ENCODE measurements at places on chromosomes 16 and 17.
A peak's percentile ranks its signal among the peaks of the same experiment; 100 is the strongest.

DNA sequence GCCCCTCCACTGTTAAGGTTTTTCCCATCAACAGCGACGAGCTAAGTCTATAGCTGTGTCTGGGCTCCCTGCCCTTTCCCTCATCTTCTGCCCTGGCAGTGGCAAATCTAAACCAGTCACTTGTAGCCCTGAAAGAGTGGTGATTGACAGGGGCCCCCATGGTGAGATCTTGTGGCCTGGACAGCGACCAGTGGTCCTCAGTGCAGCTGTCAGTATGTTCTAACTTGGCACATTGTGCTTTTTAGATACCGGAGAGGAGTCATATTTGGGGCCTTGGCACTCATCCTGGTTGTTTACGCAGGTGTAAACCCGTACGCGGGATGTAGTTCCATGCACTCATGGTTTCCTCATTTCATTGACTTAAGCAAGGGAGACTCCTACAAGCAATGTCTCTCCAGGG lies 57.5 kb upstream of the ARHGAP44 start:
- no peak for DNase-seq

- no peak for DNase-seq
These were observed 233.1 kb upstream of the AXIN2 start for GRCh38 chr17:65794572-65794971.

GRCh38 chr17:8002721-8003593 lies 542 bp downstream of the GUCY2D start:
- no peak for DNase-seq

- DNase-seq = no peak
These were observed 50.0 kb downstream of the CBFA2T3 start for GRCh38 chr16:88927010-88927409.

DNA sequence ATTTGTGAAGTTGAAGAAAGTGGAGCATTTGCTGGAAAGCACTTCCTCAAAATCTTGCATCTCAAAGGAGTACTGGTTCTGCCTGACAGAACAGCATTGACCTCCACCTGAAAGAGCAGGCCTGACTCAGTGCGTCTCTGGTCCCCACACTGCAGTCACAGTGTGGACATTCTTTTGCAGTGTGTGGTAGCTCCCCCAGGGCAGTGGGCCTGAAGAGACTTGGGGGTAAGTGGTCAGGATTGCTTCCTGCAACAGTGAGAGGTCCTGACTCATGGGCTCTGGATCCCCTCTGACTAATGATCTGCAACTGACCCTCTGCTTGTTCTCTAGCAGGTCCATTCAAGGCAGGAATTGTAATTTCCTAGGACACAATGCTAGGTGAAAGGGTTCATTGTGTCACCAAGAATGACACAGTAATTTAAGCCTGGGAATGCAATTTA lies 204.9 kb upstream of the KCNJ16 start:
- DNase-seq = no peak

DNA sequence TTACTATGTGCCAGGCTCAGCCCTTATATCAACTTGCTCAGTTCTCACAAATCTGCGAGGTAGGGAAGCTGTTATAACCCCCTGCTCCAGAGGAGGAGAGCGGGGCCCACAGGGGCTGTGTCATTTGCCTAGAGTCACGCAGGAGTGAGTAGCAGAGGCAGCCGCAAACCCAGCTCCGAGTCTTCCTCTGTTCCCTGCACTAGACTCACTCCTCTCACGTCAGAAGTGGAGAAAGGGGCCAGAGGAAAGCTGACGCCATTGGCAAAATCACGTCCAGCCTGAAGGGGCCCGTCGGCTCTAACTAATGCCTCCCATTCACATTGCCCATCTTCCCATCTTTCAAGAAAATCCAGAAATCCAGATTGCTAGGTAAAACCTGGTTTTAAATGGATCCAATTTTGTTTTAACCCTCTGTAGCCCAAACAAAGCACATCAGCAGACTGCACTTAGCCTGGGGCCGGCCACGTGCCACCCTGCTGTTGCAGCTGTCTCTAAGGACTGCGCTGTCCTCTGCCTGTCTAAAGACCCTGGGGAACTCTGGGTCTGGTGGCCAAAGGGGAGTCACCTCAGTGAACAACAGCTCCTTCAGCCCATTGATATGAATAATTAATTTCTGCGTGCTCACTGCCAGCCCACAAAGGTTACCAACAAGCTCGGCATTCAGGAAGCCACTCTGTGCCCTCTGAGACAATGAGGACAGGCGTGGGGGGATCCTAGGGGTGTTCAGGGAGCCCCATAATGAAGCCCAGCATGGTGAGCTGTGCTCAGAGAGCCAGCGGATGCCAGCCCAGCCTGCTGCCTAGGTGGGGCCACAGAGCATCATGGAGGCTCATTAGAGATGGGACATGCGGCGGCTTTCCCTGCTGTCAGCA lies 36.7 kb upstream of the ABR start:
- DNase-seq = no peak

DNA sequence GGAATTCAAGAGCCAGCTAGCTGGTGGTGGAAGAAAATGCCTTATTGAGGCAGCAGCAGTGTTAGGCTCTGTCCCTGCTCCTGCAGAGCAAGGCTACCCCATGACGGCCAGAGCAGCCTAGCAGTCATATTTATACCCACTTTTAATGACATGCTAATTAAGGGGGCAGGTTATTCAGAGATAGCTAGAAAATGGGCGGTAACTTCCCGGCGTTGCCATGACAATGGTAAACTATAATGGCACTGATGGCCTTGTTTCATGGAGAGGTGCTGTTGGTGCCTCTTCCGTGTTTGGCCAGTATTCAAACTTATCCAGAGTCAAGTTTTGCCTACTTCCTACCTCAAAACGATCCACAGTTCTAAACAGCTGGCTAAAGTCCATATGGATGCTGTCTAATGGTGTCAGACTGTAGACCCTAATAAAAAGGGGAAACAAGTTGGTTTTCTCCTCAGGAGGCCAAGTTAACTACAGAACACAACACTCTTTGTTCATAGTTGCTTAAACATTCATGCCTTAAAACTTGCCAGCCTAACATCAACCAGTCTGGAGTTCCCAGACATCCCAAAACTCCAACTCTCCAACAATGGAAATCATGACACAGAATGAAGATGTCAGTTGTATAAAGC lies 3.7 kb upstream of the SCNN1B start:
- no peak for DNase-seq

DNA sequence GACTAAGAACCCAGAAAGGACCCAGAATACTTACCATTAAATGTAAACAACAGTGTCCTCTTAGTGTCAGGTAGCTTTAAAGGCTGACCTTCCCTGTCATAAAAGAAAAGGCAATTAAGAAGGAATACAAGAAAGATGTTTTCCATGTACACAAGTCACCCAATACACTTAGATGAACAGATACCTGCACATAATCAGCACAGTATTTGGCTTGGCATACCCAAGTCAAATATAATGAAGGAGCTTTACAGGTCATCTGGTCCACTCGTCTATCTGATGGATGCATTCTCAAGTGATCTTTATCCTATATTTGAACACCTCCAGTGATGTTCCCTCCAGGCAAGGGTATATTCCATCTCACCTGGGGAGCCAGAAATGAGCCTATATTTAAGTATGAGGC lies 11.1 kb upstream of the STRADA start:
- no peak for DNase-seq

DNA sequence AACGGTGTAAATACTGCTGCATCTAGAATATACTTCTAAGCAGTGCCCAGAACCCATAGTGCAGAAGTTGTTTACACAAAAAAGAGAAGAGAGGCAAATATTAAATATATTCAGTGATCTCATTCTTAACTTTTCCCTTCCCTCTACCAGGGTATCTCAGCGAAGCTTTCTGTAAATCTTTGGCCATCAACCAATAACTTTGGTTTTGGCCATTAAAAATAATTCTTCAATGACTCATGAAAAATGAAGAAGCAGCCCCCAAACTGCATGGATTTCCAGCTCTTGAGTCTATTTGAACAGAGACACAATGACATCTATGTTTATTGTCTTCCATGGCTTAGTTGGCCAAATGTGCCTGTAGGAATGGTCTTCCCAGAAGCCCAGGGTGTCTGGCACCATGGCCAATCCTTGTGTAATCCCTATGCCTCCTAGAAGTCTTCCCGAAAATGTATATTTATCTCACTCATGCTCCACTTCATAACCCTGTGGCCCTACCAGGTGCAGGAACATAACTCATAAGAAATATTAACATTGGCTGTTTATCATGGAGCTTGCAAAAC lies 646.6 kb downstream of the TOX3 start:
- no peak for DNase-seq

GRCh38 chr17:49990331-49990730 lies 4.7 kb downstream of the DLX3 start:
- DNase-seq = no peak

GRCh38 chr16:10745841-10746240 lies 2.2 kb downstream of the NUBP1 start:
- DNase-seq = no peak

GRCh38 chr16:87249425-87249824 lies 67.8 kb downstream of the C16orf95 start:
- DNase-seq = no peak

GRCh38 chr16:84741340-84741830 lies 41.6 kb downstream of the USP10 start:
- DNase-seq = no peak

DNA sequence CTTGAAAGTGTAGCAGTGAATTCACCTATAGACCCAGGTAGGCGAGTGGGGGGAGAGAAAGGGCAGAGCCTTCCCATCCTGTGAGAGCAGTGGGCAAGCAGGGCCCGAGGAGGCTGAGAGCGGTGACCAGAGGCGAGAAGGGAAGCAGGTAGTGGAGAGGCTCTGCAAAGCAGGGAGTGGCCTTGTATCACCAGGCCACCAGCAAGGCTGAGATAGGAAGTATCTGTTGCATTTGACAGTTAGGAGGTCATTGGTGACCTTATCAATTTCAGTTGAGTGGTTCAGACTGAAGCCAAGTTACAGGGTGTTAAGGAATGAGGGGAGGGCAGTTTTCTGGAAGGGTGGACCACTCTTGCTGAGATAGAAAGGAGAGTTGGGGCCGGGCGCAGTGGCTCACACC lies 10.7 kb upstream of the HSD3B7 start:
- DNase-seq = no peak

- no peak for DNase-seq
These were observed 70.5 kb downstream of the AATF start for GRCh38 chr17:37019117-37019740.

DNA sequence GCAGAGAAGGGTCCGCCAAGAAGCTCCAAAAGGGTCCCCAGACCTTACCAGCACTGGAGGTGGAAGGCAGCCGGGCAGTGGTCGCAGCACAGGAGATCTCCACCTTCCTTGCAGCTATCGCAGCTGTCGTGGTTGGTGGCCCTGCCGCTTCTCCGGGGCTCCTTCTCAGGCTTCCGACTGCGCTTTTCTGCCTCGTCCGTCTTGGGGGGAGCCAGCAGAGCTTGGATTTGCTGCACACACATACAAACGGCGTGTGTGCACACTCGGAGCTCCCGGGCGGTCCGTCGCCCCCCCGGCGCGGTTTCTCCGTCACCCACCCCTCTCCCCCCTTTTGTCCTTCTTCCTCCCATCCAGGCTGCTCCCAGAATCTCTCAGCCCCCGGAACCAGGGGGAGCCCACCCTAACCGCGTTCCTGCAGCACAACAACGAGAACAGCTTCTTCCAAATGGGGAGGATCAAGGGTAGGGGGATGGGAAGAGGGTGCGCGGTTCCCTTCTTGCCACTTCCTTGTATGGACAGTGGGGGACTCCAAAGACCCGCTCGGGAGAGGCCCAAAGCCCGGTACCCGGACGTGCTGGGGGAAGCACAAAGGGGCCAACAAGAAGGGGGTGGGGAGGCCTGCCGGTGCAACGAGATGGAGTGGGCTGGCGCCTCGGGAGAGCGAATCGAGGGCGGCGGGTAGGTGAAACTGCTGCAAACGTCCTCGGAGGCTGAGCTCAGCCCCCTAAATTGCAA lies 1.1 kb downstream of the PHF12 start:
- peak; percentile 15 for DNase-seq

DNA sequence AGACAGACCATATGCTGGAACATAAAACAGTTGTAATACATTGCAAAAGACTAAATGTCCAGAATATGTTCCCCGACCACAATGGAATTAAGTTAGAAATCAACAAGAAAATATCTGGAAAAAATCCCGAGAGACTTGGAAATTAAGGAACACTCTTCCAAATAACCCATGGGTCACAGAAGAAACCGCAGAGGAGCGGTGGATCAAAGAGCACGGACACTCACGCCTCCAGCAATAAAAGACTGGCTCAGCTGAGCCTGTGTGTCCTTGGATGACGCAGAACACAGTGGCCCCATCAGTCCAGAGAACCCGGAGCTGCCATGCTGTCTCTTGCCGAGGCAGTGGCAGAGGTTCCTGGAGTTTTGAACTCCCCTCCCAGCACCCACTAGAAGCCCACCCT lies 30.9 kb upstream of the FOXF1 start:
- no peak for DNase-seq

- no peak for DNase-seq
These were observed 1.3 kb downstream of the SLC2A4 start for GRCh38 chr17:7282752-7283321.

- no peak for DNase-seq
These were observed 36.9 kb downstream of the SLC47A1 start for GRCh38 chr17:19570544-19571062.

GRCh38 chr16:12964461-12964860 lies 63.1 kb downstream of the SHISA9 start:
- no peak for DNase-seq

DNA sequence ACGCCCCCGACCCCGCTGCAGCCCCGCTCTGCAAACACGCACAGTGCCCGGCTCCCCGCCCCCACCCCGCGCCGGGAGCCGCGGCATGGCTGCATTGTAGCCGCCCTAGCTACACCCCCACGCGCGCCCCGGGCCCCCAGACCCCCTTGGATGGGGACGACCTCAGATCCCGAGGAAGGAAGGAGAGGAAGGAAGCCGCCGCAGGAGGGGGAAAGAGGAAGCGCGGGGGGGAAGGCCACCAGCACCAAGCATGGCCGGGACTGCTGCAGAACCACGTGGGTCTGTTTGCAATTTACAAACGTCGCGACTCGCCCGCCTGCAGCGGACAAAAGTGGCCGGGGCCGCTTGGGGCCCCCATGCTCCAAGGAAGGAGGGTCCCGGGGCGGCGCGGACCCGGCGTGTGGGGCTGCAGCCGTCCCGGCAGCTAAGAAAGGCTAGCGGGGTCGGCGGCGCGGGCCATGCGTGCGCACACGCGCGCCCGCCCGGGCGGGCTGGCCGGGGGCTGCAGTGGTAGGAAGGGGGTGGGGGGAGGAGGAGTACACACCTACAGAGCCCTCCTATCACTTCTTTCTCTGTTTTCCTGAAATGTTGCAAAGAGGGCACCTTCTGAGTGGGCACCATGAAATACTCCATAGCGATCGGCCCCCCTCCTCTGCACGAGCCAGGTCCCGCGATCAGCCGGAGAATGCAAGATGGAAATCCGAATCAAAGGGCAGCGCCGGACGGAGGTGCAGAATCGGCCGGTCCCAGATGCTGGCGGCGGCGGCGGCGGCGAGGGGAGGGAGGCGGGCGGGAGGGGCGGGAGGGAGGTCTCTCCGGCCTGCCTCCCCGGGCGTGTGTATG lies 488 bp downstream of the TFAP4 start:
- DNase-seq = no peak

GRCh38 chr16:46428108-46429061 lies 192.8 kb downstream of the SHCBP1 start:
- DNase-seq = no peak

- DNase-seq = no peak
These were observed 9.6 kb downstream of the UBTF start for GRCh38 chr17:44209786-44210341.
